ENCODE measurements at places on chromosomes 1 and 21.

DNA sequence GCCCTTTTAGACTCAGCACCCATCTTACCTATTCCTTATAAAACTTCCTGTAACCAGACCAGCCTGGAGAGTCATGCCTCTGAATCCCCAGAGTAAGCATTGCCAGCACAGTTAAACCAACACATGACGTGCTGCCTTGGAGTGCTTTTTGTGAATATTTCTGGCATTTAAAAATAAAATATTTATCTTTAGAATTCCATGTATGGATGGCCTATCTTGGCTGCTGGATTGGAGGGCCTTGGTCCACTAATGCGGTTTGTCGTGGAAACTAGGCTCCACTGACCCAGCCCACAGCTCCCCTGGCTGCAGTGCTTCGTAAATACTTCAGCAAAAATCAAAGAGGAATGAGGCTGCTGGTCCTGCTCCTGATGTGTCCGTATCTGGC is 17.5 kb downstream of the MTARC1 start:
- H3K4me1 ChIP-seq = no peaks in the 10 kb centered on the region
- no peak for DNase-seq
- no peaks in the 10 kb centered on the region for H3K36me3 ChIP-seq
- H3K27me3 ChIP-seq = no peaks in the 10 kb centered on the region

GRCh38 chr1:66679140-66679539 is 73.1 kb upstream of the DYNLT5 start:
- H3K4me3 ChIP-seq = no peak overlapping the region
- no peaks in the 10 kb centered on the region for H3K27me3 ChIP-seq
- peaks cover 5% of the 10 kb centered on the region for H3K4me1 ChIP-seq

GRCh38 chr1:43509740-43510375 is 20.8 kb upstream of the PTPRF start:
- no peaks in the 10 kb centered on the region for H3K4me1 ChIP-seq
- no peaks in the 10 kb centered on the region for H3K36me3 ChIP-seq
- H3K27ac ChIP-seq = no peak overlapping the region
- no peak overlapping the region for H3K4me3 ChIP-seq
- H3K27me3 ChIP-seq = no peaks in the 10 kb centered on the region

DNA sequence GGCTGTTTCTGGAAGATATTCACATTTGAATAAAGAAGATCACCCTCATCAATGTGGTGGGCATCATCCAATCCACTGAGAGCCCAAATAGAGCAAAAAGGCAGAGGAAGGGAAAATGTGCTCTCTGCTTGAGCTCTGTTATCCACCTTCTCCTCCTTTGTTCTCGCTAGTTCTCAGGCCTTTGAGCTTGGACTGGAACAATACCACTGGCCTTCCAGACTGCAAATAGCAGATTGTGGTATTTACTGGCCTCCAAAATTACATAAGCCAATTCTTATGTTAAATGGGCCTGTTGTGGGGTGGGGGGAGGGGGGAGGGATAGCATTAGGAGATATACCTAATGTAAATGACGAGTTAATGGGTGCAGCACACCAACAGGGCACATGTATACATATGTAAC is 219.3 kb downstream of the C1orf94 start:
- no peaks in the 10 kb centered on the region for H3K4me1 ChIP-seq
- H3K27ac ChIP-seq = no peak overlapping the region
- no peak for DNase-seq
- H3K4me3 ChIP-seq = no peak overlapping the region
- H3K27me3 ChIP-seq = no peaks in the 10 kb centered on the region

GRCh38 chr1:14955402-14955801 is 198.1 kb upstream of the TMEM51 start:
- H3K4me1 ChIP-seq = no peaks in the 10 kb centered on the region
- H3K36me3 ChIP-seq = no peaks in the 10 kb centered on the region
- no peak overlapping the region for H3K4me3 ChIP-seq
- H3K27me3 ChIP-seq = no peaks in the 10 kb centered on the region
- no peak for DNase-seq
